ENCODE measurements at places on chromosomes 11 and 22.

DNA sequence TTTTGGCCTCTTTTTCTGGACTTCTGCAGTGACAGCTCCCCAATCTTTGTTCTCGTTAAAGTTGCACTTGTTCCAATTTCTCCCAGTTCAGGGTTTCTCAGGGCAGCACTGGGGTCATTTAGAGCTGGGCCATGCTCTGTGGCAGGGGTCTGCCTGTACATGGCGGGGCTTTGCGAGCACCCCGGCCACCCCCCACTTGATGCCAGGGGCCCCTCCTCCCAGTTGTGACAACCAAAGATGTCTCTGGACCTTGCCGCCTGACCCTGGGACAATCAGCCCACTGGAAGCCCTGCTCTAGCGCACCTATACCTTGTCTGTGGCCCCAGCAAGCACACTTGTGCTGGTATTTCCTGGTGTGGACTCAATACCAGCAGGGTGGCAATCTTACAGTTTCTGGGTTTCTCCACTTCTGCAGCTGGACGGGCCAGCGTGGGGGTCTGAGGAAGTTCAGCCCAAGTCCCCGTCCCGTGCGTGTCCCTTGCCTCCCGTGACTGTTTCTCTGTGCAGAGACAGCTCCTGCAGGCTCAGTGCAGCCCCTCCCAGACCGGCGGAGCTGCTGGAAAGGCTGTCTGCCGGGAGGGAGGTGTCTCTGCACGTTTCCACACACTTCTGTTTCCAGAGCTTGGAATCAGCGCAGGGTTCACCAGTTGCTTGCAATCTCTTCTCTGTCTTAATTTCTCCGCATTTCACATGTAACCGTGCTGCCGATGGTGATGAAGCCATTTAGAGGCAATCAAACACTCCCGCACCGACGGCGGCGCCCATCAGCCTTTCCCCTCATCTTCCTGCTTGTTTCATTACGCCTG, 1328.9 kb downstream of the BRD1 start:
- DNase-seq, result no peak

DNA sequence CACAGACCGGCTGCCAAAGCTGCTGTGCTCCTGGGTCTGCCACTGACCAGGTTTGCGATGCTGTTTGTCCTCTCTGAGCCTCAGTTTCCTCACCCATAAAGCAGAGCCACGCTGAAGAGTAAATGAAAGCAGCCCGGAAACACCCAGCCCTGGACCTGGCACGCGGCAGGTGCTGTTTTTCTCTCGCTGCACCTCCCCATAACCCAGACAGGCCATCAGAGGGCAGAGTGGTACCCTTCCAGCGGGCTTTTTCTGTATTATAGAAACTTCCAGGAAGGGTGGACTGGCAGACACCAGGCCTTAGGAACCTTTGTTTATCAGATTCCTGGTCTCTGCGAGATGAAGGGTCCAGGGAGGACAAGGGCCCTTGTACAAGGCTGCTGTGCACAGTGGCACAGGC, 17.9 kb upstream of the FGF19 start:
- no peak for DNase-seq

- DNase-seq, result no peak
Observed at GRCh38 chr22:33116841-33117547, 58.8 kb upstream of the SYN3 start.

- DNase-seq, result no peak
Observed at GRCh38 chr22:45475851-45476514, 26.7 kb upstream of the FBLN1 start.
